Stimulated activated CD4-positive, alpha-beta T cell treated with anti-CD3 and anti-CD28 coated beads, Interleukin-1b, Interleukin-23, amount 100 ng/mL, for 1 hour (primary cell): ENCODE measurements at places on chromosomes 1 and 21.
A peak's percentile ranks its signal among the peaks of the same experiment; 100 is the strongest.

DNA sequence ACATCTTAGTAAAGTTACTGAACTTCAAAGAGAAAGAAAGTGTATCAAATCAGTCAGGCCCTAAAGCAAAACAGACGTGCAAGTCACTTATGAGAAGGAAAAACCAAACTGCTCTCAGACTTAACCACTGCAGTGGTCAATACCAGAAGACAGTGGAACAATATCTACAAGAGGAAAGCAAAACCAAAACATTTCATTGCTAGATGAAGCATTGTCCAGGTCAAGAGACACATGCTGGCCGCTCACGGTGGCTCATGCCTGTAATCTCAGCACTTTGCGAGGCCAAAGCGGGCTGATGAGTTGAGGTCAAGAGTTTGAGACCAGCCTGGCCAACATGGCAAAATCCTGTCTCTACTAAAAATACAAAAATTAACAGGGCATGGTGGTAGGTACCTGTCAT is 82.0 kb upstream of the MROH9 start:
- DNase-seq, result no peak

- no peak for DNase-seq
These were observed 65.1 kb downstream of the TCP10L start for GRCh38 chr21:32519945-32520874.

- no peak for DNase-seq
These were observed 53.2 kb upstream of the RAB3GAP2 start for GRCh38 chr1:220325306-220325995.

- no peak for DNase-seq
These were observed 222.7 kb downstream of the HMCN1 start for GRCh38 chr1:185956881-185957280.

DNA sequence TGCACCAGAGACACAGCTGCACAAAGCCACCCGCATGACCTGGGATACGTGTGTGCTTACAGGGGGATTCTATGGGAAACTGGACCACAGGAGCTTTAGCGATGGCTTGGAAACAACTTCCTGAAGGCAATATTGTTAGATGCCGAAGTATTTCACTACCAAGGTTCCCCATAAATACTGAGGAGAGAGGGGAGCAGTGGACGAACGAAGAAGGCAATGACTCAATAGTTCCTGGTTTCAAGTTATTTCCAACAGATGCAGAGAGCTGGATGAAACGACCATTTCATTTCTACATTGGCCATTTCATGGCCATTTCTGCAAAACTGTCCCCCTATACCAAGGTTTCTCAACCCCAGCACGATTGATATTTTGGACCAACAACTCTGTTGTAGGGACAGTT is 61.3 kb downstream of the CD34 start:
- no peak for DNase-seq

DNA sequence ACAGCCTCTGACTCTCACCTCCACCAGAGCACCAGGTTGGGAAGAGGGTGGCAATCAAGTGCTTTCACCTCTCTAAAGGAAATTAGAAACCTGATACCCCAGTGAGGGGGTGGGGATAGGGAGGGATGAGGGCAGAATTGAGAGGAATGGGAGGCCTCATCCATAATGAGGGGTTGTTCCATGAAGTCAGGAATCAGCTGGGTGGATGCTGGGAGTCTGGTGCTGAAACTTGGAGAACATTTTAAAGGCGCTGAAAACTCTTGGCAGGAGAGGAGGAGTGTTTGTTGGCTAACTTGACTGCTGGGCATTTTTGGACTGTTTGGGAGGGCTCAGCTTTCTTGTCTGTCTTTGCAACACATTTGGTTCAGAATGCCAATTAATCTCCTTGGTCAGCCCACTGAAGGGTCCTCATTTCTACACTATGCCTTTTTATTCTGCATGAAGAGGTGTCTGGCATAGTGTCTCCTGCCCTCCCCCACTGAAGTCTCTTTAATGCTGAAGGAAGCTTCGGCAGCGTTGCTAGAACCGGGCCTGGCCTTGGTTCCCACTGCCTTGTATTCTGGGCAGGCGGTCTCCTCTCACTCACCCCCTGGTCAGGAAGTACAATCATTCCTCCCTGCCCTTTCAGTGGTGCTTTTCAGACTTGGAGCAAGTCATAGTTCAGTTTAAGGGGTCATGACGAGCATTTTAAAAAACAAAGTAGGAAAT is 2.2 kb downstream of the PHGDH start:
- no peak for DNase-seq

DNA sequence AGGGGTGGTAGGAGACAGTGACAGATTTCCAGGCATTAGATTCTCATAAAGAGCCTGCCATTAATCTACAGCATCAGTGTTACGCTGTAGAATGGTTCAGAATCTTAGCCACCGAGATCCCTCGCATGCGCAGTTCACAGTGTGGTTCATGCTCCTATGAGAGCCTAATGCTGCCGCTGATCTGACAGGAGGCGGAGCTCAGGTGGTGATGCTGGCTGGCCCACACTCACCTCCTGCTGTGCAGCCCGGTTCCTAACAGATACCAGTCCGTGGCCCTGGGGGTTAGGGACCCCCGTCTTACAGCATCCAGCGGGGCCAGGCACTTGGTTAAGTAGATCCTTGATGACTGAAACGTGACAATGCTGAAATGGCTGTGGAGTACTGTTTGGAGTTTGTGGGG is 163.6 kb upstream of the C1orf21 start:
- no peak for DNase-seq

DNA sequence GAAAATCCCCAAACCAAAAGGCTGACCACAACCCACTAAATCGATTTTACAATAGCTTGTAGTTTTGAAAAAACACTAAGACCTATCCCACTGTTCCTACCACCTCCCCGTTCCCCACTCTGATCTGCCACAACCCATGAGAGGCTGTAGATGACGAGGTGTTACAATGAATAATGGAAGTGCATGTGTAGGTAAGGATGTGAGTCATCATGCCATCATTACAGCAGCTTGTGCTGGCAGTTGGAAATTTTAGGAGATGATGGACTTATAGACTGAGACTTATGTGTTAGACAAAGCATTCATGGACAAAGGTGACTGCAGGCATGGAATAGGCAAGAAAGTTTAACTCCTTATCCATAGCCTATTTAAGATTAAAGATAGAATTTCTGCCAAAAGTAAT is 184.7 kb upstream of the CACYBP start:
- DNase-seq, result no peak

GRCh38 chr1:214058076-214058475 is 70.3 kb downstream of the PROX1 start:
- DNase-seq, result no peak

GRCh38 chr21:42153746-42154145 is 65.2 kb upstream of the ABCG1 start:
- DNase-seq, result no peak

- peak; percentile 14 for DNase-seq
These were observed 26.5 kb downstream of the DMRTB1 start for GRCh38 chr1:53485478-53486394.

- DNase-seq, result no peak
These were observed 53.1 kb upstream of the PTCH2 start for GRCh38 chr1:44895919-44896734.

GRCh38 chr1:21048462-21048861 is 128.2 kb downstream of the EIF4G3 start:
- DNase-seq, result no peak

GRCh38 chr1:33158366-33158765 is 23.5 kb downstream of the TRIM62 start:
- no peak for DNase-seq

- DNase-seq, result no peak
These were observed 7.4 kb downstream of the LDLRAP1 start for GRCh38 chr1:25550683-25551310.

DNA sequence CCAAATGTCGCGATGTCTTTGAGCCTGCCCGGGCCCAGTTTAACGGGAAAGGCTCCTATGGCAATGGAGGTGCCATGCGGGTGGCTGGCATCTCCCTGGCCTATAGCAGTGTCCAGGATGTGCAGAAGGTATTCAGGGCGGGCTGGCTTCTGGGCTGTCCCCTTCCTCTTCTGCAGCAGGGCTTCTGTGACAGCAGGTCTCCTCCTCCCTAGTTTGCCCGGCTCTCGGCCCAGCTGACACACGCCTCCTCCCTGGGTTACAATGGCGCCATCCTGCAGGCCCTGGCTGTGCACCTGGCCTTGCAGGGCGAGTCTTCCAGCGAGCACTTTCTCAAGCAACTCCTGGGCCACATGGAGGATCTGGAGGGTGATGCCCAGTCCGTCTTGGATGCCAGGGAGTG is 3.0 kb downstream of the ADPRS start:
- DNase-seq, result no peak

- no peak for DNase-seq
These were observed 115.8 kb upstream of the PBX1 start for GRCh38 chr1:164443166-164443565.

- DNase-seq, result no peak
These were observed 366.3 kb downstream of the HHAT start for GRCh38 chr1:210695026-210695425.

DNA sequence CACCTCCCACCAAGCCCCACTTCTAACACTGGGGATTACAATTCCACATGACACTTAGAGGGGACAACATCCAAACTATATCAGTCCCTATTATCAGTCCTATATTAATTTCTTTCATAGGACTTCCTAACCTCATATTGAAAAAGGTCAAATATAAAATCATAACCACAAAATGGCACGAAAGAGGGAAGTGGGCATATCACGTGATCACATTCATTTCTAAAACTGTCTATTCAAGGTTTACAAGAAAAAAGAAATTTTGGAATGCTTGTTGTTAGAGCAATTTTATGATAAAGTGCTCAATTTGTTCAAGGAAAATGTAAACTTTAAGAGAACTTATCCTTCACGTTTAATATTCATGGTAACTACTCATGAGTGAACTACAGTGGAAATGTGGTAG is 13.2 kb upstream of the CDC7 start:
- no peak for DNase-seq
